ENCODE measurements at places on chromosomes 7 and 10.

GRCh38 chr10:30002426-30003266, 56.7 kb downstream of the JCAD start:
- no peak for DNase-seq

DNA sequence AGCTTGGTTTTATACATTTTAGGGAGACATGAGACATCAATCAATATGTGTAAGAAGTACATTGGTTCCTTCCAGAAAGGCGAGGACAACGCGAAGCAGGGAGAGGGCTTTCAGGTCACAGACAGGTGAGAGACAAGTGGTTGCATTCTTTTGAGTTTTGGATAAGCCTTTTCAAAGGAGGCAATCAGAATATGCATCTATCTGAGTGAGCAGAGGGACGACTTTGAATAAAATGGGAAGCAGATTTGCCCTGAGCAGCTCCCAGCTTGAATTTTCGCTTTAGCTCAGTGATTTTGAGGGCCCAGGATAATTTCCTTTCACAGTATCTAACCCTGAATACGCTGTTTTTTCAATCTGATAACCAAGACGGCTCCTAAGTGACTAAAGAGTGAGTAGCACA, 82.5 kb upstream of the MYO3A start:
- no peak for DNase-seq

DNA sequence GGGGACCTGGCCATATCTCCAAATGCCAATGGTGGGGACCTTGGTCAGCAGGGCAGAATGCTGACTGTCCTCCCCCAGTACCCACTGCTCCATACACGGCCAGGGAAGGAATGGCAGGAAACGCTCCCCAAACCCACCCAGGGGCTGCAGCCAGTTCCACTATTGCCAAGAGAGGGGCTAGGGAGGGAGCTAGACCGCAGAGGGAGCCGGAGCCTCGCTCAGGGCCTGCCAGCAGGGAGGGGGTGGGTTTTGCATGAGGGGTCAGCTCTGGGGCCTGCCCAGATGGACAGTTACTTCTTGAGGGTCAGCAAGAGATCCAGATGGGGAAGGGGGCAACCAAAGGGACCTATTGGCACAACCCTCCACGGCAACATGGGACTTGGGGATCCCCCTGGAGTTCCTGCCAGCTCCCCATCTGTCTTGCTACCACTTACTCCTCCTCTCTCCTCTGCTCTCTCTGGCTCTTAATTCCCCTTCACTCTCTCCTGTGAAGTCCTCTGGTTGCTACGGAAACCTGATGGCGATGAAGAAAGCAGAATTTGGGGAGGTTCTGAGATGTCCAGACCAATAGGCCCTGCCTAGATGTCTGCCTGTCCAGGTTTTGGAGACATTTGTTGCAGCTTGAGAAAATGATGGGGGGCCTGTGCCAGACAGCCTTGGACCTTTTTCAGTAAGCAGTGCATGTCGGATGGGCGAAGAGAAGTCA, 12.6 kb downstream of the FGF8 start:
- DNase-seq = no peak

- no peak for DNase-seq
Observed at GRCh38 chr7:54705436-54705835, 53.6 kb downstream of the SEC61G start.

DNA sequence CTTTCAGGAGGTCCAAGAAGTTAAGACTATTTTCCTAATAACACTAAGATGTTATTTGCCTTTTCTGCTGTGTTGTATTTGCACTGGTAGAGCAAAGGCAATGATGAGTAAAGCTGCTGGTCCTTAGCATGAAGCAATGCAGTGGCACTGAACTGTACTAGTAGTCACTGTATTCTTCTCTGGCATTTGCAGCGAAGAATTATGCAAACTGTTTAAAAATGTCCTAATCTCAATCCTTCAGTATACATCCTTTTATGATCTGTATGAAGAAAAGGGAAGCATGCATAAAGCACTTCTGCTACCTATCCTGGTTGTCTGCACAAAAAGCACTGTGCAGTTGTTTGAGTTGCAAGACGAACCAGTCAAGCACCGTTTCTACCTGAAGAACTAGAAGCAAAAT, 20.4 kb downstream of the IGF2BP3 start:
- no peak for DNase-seq

GRCh38 chr10:60810437-60811182, 32.3 kb downstream of the CDK1 start:
- DNase-seq = no peak

GRCh38 chr7:120742372-120742771, 115.6 kb downstream of the TSPAN12 start:
- peak; percentile 53 for DNase-seq

DNA sequence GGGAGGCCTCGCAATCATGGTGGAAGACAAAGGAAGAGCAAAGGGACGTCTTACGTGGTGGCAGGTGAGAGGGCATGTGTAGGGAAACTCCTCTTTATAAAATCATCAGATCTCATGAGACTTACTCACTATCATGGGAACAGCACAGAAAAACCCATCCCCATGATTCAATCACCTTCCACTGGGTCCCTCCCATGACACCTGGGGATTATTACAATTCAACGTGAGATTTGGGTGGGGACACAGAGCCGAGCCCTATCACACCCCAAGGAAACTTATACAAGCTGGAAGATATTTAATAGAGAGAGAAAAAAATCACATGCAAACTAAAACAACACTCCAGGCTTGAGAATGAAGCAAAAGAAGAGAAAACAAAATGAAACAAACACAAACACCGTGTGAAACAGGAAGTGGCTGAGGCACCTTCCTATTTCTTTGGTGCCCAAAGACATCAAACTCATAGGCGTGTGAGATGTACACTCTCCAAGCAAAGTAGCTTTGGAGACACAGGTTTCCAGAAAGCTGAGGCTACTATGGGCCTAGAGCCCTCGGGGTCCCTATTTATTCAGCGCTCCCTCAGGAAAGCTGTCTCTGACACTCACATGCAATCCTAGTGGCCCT, 97.2 kb downstream of the PRKCQ start:
- DNase-seq = no peak

DNA sequence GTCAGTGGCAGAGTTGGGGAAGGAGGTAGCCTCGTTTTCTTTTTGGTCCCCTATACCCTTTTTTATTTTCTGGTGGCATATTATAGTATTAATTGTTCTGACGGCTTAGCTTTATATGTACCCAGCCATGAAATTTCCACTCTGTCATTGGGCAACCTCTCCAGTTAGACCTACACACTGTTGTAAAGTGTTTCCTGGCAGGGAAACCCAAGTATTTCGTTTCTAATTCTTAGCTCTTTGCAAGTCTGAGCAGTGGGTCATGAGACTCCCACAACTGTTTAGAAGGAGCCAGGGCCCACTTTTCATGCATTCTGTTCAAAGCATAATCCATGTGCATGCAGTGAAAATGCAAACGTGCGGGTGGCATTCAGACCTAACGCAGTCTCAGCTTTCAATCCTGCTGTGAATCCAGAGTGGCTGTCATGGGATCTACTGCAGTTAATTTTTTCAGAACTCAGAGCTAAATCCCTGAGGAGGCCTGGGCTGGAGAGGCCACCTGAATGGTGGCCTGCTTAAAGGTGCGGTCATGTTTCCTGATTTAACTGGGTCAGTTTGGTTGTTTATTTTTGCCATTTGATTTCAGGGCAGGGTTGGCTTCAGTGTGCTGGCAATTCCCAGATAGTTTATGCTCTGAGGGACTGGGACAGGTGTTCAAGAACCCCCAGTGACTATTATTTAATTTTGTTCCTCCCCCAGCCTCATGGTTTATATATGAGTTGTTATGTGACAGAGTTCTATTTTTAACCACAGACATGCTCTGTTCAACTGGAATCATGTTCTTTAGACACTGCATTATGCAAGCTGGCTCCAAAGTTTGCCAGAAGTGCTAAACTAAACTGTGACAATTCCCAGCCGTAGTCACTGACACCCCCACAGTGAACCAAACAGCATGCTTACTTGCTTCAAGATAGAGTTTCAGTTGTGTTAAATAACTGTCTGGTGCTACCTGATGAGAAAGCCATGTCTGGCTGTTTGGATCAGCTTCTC, 27.4 kb upstream of the SYPL1 start:
- DNase-seq = no peak

GRCh38 chr7:50869108-50869725, 86.5 kb upstream of the GRB10 start:
- no peak for DNase-seq

DNA sequence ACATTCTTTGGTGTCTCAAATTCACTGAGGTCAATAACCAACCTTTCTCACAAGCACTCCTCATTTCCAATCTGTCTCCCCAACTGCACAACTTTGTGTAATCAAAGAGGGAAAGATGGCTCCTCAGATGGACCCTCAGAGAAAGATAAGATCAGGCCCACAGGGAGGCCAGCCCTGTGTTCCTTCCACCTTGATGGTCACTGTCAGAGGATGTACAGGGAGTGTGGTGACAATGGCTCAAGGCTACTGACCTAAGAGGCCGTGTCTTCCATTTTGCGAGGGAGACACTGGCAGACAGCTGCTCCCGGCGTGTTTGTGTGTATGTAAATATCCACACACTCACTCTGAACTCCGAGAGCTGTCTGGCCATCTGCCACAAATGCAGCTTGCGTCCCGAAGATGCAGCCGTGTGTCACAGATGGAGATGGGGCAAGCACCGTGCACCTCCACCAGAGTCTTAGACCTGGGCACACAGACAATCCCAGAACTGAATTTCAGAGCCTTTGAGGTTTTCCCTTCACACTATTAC, 712.1 kb upstream of the NRP1 start:
- no peak for DNase-seq
